ENCODE measurements at places on chromosomes 3 and 15. TPM values are rescaled to one million over a fixed set of nuclear protein-coding genes. Genes with fewer than 3 reads are reported as not detected.

GRCh38 chr3:71062952-71063772, 520.4 kb downstream of the FOXP1 start:
- peaks cover 73% of the 10 kb centered on the region for H3K4me1 ChIP-seq
- H3K4me3 ChIP-seq: peak overlapping the region; percentile 66
- DNase-seq: no peak
- H3K27ac ChIP-seq: no peak overlapping the region

- peaks cover 7% of the 10 kb centered on the region for H3K36me3 ChIP-seq
- no peaks in the 10 kb centered on the region for H3K27me3 ChIP-seq
- no peak overlapping the region for H3K4me3 ChIP-seq
Observed at GRCh38 chr3:183061391-183062172, 37.7 kb downstream of the MCCC1 start.

DNA sequence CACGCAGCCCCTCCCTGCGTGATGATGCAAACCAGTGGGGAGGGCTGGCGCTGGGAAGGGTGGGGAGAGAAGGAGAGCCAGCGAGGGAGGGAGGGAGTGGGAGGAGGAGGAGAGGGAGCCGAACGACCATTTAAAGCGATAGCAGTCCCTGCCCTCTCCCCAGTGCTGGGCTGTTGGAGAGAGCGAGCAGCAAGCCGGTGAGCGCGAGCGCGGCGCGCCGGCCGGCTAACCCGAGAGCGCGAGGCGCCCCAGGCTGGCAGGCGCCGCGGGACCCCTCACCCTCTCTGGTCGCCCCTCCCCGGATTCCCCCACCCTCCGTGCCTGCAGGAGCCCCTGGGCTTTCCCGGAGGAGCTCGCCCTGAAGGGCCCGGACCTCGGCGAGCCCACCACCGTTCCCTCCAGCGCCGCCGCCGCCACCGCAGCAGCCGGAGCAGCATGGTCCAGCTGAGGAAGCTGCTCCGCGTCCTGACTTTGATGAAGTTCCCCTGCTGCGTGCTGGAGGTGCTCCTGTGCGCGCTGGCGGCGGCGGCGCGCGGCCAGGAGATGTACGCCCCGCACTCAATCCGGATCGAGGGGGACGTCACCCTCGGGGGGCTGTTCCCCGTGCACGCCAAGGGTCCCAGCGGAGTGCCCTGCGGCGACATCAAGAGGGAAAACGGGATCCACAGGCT, at the start of gene GRM7:
Gene GRM7 (plus strand): TSS at position 162 of the 671 bp plus-strand sequence.
- DNase-seq: no peak
- no peak within 1 kb of the TSS for H3K27ac ChIP-seq
- no peaks in the 10 kb centered on the region for H3K4me1 ChIP-seq
- peaks cover 13% of the 10 kb centered on the region for H3K27me3 ChIP-seq

- H3K27ac ChIP-seq: no peak overlapping the region
- no peaks in the 10 kb centered on the region for H3K36me3 ChIP-seq
- no peak overlapping the region for H3K4me3 ChIP-seq
- H3K4me1 ChIP-seq: peaks cover 6% of the 10 kb centered on the region
Observed at GRCh38 chr15:90301707-90302300, 36.3 kb downstream of the NGRN start.

CCDC9B gene
- 0.18 TPM for polyA plus RNA-seq

- no peaks in the 10 kb centered on the region for H3K27me3 ChIP-seq
- no peak overlapping the region for H3K4me3 ChIP-seq
- H3K27ac ChIP-seq: no peak overlapping the region
- H3K4me1 ChIP-seq: no peaks in the 10 kb centered on the region
Observed at GRCh38 chr3:186921578-186921977, 8.7 kb upstream of the ST6GAL1 start.

- DNase-seq: peak; percentile 79
- no peak overlapping the region for H3K27ac ChIP-seq
- H3K4me3 ChIP-seq: no peak overlapping the region
- 0 out of 2 replicates have a peak, but pooled peaks cover 4% of the 10 kb centered on the region for H3K36me3 ChIP-seq
- H3K4me1 ChIP-seq: peaks cover 30% of the 10 kb centered on the region
Observed at GRCh38 chr3:142857056-142857455, 31.8 kb downstream of the PCOLCE2 start.

GRCh38 chr3:114226313-114226712, 11.1 kb downstream of the ZNF80 start:
- peaks cover 6% of the 10 kb centered on the region for H3K36me3 ChIP-seq
- no peaks in the 10 kb centered on the region for H3K27me3 ChIP-seq
- no peaks in the 10 kb centered on the region for H3K4me1 ChIP-seq
- no peak overlapping the region for H3K4me3 ChIP-seq
- DNase-seq: no peak
- no peak overlapping the region for H3K27ac ChIP-seq

Data from GM23338 (cell line).